ENCODE measurements at places on chromosomes 1 and 21.

GRCh38 chr1:55632906-55633305 lies 417.7 kb upstream of the USP24 start:
- DNase-seq: no peak

GRCh38 chr1:1917304-1917976 lies 1.6 kb downstream of the TMEM52 start:
- DNase-seq: no peak

DNA sequence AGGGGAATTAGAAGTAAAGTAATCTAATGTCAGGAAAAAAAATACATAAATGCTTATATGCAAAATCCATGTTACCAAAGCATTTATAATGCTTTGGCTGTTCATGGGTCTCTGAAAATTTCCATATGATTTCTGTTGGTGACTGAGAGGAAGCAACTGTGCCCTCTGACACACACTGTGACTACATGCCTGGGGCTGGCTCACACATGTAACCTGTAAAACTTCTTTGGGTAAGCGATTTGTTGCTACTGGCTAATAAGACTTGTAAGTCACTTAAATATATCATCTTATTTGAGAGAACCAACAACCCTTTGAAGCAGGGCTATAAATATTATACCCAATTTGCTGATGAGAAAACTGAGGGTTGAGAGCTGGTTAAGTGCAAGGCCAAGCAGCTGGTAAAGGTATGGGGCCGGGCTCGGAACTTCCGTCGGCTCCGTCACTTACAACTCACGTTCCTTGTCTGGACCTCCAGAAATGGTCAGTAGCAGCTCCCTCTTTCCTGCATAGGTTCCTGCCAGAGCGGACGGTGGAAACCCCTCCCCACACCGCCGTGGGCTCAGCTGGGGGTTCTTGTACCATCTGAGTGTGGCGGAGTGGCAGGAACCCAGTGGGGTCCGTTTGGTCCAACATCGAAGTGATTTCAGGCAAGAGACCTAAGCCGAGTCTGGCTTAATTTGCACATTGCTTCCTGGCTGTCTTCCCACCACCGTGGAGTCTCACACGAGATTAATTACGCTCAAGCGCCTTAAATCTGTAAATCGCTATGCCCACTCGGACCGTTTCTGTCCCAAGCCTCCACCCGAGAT lies 714 bp downstream of the DFFA start:
- peak; percentile 42 for DNase-seq

- no peak for DNase-seq
Measured at GRCh38 chr1:151991663-151992302, 1.9 kb downstream of the S100A10 start.

DNA sequence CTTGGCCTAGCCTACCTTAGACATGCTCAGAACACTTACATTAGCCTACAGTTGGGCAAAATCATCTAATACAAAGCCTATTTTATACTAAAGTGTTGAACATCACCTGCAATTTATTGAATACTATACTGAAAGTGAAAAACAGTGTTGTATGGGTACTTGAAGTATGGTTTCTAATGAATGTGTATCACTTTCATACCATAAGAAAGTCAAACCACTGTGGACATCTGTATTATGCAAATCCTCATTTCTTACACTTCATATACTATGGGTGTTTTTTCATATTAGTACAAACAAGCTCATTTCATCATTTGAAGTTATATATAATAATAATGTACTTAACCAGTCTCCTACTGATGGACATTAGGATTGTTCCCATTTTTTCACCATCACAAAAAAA lies 41.2 kb downstream of the TDRD5 start:
- no peak for DNase-seq

DNA sequence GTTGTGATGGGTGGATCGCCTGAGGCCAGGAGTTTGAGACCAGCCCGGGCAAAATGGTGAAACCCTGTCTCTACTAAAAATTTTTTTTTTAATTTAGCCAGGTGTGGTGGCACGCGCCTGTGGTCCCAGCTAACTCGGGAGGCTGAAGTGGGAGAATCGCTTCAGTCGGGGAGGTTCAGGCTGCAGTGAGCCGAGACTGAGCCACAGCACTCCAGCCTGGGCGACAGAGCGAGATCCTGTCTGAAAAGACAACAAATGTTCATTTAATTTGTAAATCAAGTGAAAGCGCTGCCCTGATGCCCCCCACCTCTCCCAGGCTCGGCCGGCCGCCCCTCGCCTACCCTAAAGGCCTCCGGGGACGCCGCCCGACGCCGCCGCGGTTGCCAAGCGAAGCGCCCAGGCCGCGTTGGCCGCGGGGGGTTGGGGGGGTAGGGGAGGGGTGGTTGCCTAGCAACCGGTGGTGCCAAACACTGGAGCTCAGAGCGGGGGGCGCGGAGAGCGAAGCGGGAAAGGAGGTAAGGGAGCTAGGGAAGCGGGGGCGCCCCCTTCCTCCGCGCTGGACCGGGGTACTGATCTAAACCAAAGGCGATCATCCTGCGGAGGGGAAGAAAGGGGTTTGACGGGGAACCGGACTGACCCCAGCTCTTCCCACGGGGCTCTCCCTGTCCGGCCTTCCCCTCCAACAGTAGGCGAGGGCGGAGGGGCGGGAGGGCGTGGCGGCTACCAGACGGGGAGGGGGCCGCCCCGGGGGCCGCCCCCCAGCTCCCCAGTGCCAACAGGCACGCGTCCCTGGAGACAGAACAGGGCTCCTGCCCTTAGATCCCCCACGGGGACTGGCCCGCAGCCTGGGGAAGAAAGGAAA lies at the start of gene TEKT2:
TEKT2 (plus strand) TSS at position 460 of the 862 bp plus-strand sequence. CDS start 828 bp downstream, outside the sequence.
- DNase-seq: peak; percentile 86

DNA sequence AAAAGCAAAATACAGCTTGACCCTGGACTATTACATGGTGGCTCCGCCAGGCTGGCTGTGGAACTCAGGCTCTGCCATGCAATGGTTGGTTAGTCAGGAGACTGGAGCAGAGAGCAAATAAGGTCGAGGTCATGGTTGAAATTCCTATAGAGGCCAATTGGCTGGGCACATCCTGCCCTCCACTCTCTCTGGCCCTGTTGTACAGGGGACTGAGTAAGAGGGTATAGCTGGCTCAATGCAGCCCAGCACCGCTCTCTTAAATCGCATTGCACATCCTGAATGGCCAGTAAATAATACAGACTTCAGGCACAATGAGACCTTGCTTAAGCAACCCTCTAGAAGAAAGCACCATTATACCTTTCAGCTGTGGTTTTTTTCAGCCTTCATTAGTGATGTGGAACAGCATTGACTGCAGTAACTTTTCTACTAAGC lies 59.3 kb upstream of the PPP2R5A start:
- no peak for DNase-seq

- no peak for DNase-seq
Measured at GRCh38 chr1:205593967-205594366, 37.8 kb downstream of the ELK4 start.

DNA sequence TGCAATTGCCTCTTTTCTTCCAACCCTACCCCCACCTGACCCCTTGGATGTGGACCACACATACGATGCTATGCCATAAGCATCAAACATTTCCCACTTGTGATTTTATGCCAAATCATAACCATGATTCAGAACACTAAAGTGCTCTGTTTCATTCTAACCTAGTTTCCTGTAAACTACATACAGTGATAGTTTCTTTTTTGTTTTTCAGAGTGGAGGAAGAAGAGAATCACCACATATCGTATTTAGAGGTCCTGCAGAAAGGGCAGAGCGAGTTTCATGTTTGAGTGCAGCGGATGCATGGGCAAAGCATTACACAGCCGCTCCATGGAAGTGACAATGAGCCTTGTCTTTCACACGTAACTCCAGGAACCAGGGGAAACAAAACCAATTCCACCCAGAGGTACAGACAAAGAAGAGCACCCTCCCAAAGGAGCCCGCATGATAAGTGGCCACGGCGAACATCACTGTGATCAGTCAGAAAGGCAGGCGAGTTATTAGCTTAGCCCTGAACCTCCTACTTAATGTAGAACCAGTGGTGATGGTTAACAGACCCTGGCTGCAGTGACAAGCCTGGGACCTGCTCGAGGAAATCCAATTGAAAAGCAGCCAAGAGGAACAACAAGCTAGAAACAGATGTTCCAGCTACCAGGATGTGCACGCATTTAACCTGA lies 64.0 kb upstream of the ZNF281 start:
- DNase-seq: peak; percentile 28

DNA sequence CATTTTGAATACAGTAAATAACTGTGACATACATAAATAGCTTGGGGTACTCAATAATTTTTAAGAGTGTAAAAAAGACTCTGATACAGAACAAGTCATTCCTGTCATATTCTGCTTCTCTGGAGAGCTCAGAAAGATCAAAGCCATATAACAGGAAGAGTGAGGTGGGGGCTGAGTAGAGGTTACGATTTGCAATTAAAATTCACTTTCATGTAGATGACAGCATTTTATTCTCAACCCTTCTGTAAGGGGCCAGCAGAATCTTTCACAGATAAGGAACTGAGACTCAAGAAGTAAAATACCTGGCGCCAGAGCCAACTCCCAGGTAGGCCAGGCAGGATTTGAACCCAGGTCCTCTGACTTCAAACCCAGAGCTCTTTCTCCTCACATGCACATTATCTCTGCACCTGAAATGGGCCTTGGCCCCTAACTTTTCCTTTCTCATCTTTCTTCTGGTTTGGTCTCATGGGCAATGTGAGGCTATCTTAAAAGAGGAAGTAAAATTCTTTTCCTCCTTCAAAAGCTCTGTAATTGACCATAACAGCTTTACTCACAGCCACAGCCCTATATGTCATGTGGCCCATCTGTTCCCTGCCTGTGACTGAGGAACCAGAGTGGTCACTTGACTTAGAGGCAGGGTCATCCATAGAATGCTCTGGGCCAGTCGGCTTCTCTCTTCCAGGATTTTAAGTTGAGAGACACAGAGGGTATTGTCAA lies 80.9 kb upstream of the SYT6 start:
- no peak for DNase-seq

DNA sequence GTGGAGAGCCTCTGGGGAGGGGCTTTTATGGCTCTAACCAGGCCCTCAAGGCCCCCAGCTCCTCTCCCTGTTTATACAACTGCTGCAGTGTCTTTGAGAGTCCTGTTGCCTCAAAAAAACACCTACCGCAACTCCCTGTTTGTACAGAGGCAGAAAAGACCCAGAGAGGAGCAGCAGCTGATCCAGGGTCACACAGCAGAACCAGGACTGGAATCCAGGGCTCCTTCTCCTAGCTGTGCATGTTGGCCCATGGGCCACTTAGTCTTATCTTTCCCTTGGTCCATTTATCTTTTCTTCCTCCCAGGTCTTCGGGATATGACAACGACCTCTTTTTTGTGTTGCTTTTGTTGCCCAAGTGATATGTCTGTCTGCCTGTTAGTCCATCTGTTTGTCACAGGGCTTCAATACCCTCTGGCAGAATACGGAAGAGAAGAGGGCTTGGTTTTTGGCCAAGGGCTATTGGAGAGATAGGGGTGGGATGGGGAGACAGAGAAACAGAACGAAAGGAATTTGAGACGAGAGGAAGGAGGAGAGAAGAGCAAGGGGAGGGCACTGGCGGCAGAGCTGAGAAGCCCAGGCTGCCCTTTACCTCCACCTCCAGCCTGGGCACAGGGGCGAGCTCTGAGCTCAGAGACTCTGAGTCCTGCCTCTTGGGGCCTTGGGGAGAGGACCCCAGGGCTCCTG lies 33.5 kb upstream of the WASF2 start:
- no peak for DNase-seq

DNA sequence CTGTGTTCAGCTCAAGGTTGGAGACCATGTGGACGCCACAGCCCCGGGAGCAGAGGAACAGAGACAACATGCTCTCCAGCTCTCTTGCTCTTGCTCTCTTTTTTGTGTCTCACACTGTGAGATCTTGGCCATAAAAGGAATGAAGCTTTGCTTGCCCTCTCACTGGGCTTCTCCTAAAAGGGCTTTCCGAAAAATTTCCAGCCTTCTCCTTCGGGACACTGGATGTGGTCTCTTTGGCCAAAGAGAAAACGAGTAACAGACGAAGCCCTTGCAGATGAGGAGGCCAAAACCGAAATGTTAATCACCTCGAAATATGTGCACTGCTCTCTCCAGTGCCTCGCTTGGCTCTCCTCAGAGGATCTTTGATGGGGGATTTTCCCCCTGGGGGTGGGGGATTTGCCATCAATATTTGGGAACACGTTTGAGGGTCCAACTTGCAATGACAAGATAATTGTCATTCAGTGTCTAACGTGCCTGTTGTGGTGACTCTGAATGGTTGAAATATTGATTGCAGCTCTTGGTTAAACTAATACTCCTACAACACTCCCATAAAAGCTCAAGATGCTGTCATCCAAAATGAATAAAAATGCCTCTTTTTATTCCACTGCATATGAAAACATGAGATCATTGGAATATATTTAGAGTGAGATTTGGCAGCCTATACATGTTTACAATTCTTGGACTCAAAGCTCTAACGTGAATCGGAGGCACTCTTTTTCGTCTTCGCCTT lies 68.6 kb upstream of the ANGPTL1 start:
- peak; percentile 87 for DNase-seq

DNA sequence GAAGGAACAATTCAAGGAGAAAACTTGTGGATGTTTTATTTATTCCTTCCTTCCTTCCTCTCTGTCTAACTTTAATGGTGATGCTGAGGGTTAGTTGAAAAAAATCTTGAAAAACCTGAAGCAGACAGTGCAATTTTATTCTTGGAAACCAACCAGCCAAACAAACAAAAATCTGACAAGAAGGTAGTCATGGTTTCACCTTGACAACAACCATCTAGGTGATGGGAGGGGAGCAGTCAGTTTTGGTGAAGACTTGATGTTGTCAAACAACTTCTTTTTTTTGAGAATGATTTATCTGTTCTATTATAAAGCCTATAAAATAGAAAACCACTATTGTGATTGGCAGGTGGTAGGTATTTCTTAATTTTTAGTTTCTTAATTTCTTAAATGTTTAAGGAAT lies 92.4 kb upstream of the GPR88 start:
- no peak for DNase-seq

- no peak for DNase-seq
Measured at GRCh38 chr1:33322870-33323585, 2.1 kb upstream of the A3GALT2 start.

- no peak for DNase-seq
Measured at GRCh38 chr1:206011057-206011456, 7.9 kb upstream of the RAB7B start.

DNA sequence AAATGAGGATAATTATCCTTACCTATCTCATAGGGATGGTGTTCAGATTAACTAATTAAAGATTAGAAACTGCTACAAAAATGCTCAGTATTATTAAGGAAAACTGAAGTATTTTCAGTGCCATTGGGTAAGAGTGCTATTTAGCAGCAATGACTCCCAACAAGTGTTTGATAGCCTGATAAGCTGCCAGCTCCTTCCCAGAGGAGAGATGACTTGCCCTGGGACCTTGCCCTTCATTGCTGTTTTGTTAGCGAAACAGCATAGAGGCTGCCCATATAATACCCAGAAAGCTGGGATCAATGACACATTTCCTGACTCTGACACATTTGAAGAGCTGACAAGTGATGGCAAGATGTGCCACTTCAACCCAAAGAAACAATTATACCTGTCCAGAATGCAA lies 592.2 kb downstream of the ADGRL2 start:
- DNase-seq: no peak

GRCh38 chr1:153345187-153346076 lies 3.2 kb downstream of the PGLYRP4 start:
- no peak for DNase-seq

GRCh38 chr1:203034422-203035110 lies 8.3 kb downstream of the PPFIA4 start:
- DNase-seq: no peak

GRCh38 chr1:219160967-219161366 lies 12.7 kb upstream of the LYPLAL1 start:
- no peak for DNase-seq

GRCh38 chr1:26203642-26204318 lies 13.4 kb downstream of the CATSPER4 start:
- DNase-seq: no peak

- DNase-seq: no peak
Measured at GRCh38 chr1:94434365-94435045, 16.3 kb downstream of the ABCD3 start.

- no peak for DNase-seq
Measured at GRCh38 chr1:193971595-193971994, 785.2 kb upstream of the B3GALT2 start.

Data from right hindlimb (tissue), 1 donor.